T47D (cell line): ENCODE measurements at places on chromosomes 6 and 20.

- DNase-seq, result no peak
These were observed 1060.3 kb downstream of the KIF16B start for GRCh38 chr20:15512916-15513315.

GRCh38 chr6:87741001-87741650, 39.1 kb upstream of the AKIRIN2 start:
- DNase-seq, result no peak

GRCh38 chr6:47209632-47210031, 100.1 kb downstream of the TNFRSF21 start:
- no peak for DNase-seq

- DNase-seq, result no peak
These were observed 80.7 kb upstream of the MRAP2 start for GRCh38 chr6:83952830-83953229.

GRCh38 chr20:1809131-1809572, 86.1 kb upstream of the SIRPA start:
- DNase-seq, result no peak

- no peak for DNase-seq
These were observed 101.2 kb upstream of the CITED2 start for GRCh38 chr6:139475646-139476045.

DNA sequence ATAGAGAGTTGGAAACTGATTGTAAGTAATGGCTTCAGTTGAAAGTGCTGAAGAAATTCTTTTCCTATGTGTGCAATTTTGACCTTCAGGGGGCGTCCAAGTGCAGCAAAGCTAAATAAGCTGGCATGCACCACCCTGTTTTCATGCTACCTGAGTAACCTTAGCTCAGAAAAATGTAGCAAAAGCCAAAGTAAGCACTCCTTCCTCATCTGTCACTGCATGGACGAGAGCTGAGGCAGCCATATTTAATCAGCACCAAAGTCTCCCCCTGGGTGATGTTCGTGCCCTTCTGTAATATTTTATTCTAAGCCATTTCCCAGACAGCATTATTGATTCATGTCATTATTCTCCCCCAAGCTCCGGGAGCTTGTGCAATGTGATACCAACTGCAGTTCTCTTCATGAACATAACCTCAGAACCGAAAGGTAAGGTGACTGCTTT, 123.1 kb downstream of the RPS12 start:
- DNase-seq, result peak; percentile 36

GRCh38 chr6:170271771-170272314, 19.0 kb downstream of the DLL1 start:
- no peak for DNase-seq

GRCh38 chr6:120935016-120935415, 399.3 kb downstream of the TBC1D32 start:
- no peak for DNase-seq

- DNase-seq, result no peak
These were observed 185.8 kb upstream of the RAB32 start for GRCh38 chr6:146357578-146358430.

DNA sequence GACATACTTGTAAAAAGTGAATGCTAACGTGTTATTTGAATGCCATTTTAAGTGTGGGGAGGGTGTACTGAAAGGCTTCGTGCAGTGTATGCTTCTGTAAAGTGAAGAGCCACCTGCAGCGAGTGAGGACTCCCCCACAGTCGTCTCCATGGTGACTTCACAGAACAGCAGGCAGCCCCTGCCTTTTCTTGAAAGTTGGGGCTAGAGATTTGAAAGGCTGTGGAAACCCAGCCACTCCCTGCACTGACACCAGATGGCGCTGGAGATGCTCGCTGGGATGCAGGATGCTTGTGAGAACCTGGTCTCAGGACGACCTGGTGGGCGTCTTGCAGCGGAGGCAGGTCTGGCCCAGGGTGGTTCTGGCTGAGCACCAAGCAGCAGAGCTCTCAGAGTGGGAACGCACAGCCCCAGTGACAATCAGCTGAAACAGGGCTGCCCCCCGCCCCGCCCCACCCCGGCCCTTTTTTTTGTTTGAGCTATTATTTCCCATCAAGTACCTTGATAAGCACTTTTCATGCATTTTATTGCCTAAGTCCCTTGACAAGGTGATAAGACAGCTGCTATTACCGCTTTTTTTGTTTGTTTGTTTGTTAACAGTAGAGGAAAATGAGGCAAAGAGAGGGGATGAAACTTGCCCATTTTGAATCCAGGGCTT, 150.3 kb downstream of the SYCP2 start:
- DNase-seq, result peak; percentile 72

DNA sequence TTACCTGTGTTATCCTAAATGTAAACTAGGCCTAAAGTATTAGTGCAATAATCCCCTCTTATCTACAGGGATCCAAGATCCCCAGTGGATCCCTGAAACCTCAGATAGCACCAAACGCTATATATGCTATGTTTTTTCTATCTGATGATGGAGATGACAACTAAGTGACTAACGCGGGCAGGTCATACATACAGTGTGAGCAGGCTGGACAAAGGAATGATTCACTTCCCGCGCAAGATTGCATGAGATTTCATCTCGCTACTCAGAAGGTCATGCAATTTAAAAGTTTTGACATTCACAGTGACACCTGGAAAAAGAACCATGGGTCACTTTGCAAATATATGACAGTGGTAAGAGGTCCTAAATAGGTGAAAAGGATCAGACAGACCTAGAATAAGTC, 875.9 kb downstream of the HACE1 start:
- no peak for DNase-seq

GRCh38 chr6:30493643-30494250, 4.4 kb downstream of the HLA-E start:
- no peak for DNase-seq

DNA sequence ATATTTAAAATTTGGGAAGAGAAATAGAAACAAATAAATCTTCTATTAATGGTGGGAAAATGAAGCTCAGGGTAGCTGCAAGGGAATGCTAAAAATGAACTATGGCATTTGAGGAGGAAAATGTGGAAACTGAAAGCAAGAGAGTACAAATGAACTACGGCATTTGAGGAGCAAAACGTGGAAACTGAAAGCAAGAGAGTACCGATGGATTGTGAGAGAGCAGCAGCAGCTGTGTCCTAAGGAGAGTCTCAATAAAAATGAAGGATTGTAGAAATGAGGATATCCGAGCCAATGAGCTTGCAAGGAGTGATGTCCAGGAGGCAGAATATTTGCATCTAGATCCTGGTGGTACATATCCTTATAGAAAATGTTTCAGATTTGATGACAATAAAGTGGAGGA, 547.1 kb upstream of the ZNF337 start:
- DNase-seq, result no peak

DNA sequence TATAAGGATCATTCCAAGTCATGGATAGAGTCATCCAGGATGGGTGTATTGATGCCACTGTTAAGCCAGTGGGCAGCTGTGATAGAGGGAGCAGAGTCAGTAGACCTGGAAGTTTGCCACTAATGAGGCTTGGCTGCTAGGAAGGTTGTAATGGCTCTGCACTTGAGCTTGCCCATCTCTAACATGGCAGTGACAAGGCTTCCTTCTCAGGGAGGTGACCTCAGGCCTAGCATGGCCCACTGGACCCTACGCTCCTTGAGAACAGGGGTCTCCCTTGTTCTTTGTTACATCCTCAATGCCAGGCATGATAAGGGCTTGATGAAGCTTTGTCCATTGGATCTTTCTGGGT, 155.1 kb downstream of the CD83 start:
- DNase-seq, result no peak

DNA sequence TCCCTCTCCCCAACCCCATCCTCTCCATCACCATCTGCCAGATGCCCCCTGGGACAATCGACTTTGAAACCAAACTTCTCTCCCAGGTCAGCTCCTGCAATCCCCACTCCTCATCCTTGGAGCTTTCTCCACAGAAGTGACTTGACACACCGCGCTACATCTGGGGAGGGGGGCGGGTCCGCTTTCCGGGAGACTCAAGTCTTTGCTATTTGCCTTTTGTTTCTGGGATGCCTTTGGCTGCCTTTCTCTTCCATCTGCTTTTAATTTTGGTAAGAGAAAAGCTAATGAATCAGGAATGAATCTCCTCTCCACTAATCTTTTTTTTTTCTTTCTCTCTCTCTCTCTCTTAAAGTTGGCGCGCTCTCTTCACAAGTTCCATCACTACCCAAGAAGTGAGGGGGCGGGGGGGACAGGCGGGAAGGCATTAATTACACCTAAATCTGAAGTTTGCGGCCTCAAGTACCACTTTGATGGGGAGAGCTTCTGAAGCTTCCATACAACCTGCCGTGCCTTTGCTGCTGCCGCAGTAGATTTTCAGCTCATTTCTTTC, 664 bp upstream of the TPBG start:
- no peak for DNase-seq

DNA sequence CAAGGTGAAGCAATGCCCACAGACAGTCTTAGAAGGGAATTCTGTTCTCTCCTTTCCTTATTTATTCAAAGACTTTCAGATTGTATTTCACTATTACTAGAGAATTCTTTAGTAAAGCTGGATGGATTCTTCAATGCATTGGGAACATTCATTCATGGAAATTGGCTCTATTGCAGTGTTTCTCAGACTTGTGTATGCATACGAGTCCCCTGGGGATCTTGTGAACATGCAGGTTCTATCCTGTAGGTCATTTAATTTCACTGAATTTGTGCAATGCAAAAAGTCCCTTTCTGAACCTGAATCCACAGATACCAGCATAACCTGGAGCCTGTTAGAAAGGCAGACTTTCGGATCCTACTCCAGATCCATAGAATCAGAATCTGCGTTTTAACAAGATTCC, 160.9 kb upstream of the AHI1 start:
- DNase-seq, result no peak

- DNase-seq, result peak; percentile 70
These were observed 4.8 kb upstream of the SRSF12 start for GRCh38 chr6:89122625-89123024.

DNA sequence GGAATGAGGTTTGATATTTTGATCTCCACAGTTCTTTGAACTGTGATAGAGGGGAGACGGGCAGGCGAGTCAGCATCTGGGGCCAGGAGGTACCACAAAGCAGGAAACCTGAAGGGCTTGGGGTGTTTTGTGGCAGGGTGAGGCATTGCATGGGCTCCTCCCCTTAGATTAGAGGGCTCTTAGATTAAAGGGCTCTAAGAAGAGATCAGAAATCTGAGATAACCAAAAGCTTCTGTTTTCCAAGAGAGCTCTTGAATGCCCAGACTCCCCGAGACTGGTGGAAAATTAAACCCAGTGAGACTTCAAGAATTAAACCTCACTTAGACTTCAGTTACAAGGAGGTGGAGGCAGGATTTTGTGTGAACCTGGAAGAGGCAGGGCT, 2.4 kb upstream of the GPX5 start:
- no peak for DNase-seq

DNA sequence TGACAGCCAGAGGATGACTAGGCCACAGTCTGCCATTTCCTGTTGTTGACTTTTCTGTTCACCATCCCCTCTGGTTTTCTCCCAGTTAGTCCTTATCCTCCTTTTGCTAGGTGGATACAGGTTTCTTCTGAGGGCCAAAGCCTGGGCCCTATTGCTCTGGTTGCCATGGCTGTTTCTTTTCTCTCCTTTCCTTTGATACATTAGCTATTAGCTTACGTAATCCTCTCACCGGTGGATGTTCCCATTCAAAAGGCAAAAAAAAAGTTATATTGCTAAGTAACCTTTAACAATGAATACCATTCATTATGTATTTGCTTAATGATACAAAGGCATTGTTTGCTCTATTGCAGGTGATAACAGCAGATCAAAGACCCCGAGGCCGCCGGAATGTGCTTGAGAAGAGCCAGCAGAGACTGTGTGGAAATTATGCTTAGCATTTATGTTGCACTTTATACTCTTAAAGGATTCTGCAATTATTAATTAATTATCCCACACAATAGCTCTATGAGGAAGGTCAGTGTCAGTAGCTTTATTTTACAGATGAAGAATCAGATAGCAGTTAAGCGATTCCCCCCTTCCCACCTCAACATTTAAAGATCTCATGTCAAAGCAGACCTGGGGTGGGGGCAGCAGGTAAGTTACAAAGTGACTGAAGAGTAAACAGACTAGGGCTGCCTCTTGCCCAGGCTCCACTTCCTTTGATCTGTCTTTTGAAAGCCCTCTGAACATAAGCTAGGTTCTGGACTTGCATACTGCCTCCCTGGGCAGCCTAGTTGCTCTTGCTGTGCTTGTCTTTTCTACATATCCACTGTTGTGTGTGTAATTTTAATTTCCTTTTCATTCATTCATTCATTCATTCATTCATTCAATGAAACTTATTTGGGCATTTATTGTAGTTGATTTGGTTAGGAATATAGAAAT, 14.5 kb upstream of the TFB1M start:
- DNase-seq, result no peak

GRCh38 chr20:57620999-57621398, 773 bp upstream of the ZBP1 start:
- no peak for DNase-seq

GRCh38 chr6:106300944-106301343, 24.6 kb downstream of the ATG5 start:
- DNase-seq, result no peak

DNA sequence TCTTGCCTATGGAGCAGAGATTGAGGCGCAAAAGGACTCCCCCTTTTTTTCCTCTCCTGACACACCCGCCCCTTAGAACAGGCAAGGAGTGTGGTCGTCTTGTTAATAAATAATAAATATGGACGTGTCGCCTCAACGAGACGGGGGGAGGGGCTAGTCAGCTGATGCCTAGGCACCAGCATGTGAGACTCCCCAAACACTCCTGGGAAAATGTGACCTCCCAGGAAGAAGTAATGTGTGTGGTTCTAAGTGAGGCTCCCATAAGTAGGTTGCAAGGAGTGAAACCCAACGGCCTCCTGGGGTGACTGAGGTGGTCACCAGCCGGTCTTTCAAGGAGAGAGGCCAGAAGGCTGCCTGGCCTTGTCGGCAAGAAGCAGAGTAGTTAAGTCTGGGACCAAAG, 1.1 kb upstream of the FAXC start:
- no peak for DNase-seq

DNA sequence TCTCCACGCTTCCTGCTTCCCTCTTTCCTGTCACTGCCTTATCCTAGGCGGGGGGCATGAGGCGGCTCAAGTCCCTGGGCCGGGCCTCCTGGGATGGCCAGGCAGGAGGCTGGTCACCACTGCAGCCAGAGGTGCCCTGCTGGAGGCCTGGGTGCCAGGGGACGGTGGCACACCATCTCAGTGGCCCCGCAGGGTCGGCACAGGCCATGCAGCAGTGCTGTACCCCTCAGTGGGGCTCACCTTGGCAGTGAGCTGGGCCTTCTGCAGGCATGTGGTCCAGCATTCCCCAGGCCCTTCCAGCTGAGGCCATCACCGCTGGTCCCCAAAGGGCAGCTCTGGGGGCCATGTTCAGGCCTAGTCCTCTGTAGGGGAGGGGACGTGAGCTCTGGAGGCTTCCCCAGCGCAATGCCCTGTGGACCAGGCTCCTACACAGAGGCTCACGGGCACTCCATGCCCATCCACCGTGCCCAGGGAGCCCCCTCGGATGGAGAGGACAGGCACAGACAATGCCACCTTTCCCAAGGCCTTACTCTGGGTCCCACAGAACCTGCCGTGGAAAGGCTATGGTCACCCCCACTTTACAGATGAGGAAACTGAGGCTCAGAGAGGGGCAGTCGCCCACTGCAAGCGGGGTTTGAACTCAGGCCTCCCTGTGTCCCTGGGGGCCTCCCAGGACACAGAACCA, 123.8 kb downstream of the TAF4 start:
- no peak for DNase-seq

GRCh38 chr6:118755941-118756646, 104.7 kb upstream of the CEP85L start:
- no peak for DNase-seq
